ENCODE measurements at places on chromosomes 4 and X.

DNA sequence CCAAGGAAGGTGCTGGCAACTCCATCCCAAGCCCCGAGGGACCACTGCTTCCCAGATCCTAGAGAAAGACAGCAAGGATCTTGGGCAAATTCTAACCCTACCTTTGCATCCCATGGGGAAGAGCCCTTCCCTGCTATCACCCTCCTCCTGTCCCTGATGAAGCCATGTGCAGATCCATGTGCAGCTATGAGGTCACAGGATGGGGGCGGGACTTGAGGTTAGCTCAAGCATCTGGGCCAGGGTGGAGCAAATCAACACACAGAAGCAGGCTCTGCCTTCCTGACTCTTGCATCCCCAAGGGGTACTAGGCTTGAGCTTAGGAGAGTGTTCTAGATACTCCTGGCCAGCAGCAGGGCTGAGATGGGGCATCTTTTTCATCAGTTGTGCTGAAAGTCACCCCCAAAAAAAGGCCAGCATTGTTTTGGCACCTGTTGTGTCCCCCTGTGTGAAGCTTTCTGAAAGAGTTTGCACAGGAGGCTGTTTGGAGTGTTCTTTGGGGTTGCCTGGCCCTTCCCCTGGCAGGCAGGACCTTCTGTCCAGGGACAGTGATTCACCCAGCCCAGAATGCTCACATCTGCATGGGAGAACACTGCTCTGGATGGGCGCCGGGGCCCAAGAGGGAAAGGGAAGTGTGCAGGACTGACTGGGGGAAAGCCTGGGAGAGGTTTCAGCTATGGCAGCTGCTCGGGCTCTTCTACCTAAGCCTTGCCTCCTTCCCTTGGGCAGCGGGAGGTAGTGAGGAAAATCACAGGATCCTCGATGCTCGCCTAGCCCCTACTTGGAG is 50.8 kb downstream of the PRPS1 start:
- DNase-seq, result no peak

- DNase-seq, result no peak
These were observed 151.8 kb upstream of the BCOR start for GRCh38 chrX:40249582-40249981.

DNA sequence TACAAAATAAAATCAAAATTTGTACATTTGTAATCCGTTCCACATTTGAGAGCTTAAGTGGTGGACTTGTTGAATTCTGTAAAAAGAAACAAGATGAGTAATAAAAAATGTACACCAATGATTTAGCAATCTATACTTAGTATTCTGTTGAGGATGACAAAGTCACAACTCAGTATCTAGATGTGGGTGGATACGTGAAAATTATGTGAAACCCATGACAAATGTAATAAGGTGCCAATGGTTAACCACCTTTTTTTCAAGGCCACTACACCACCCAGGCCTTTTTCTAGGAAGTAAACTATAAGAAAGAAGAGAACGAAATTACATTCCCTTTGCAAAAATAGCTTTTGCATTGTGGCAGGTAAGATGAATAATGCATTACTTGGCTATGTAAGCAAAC is 77.0 kb downstream of the ATP8A1 start:
- no peak for DNase-seq

GRCh38 chr4:27574743-27575142 is 714.1 kb downstream of the STIM2 start:
- DNase-seq, result no peak

DNA sequence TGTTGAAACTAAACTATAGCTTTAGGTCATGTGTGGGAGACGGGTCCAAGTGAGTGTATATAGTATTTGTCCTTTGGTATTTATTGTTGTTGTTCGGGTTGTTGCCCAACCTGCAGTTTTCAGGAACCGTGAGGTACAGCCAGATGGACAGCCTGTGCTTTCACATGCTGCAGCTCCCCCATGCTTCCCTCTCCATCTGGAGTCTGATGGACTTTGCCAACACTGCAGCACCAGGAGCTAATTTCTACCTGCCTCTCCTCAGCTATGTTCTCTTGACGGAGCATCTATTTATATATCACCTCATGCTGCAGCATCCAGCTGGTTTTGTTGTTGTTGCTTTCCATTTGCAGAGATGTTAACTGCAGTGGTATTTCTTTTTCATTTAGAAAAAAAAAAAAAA is 80.1 kb downstream of the TLL1 start:
- no peak for DNase-seq

DNA sequence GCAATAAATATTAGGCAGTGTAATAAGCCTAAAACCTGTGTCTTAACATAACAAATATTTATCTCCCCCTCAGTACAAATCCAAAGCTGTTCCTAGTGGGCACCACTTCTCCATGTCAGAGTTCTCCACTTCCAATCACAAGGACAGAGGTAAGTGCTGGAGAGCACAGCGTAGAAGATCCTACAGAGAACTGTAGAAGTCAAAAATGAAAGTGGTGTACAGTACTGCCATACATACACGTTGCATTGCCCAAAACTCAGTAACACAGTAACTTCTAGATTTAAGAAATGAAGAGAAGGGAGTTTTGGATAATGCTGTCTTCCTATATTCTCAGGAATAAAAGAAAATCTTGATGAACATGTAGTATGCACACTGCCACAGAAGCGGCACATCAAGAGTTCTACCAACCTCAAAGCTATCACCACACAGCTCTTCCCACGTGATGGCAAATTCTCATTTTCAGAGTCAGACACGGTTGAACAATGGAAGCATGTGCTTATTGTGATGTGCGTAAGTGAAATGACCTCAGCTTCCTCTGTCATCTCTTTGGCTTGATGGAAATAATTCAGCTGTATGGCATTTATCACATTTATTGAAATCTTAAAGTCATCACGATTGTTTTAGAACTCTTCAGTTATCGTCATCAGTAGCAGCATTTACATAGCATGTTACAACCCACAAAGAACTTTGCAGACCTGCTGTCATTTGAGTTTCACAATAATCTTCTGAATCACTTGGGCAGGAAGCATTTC is 27.1 kb upstream of the SPANXN4 start:
- DNase-seq, result no peak

DNA sequence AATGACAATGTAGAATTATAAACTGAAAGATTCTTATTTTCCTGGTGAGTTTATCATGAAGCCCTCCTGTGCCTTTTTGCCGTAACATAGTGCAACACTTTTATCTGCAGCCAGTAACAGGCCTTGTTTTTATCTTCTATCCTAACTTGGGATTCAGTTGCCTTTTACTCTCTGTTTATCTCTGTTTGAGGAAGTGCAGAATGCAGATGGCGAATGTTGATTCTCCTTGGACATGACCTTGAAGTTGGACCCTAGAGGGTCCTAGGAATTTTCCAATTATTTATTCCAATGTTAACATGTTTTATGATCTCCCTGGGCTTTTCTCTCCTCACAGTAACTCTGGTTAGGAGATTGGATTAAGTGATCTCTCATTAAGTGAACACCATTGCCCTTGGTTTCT is 165.0 kb downstream of the FMR1NB start:
- DNase-seq, result no peak

GRCh38 chrX:85378461-85378860 is 1.0 kb downstream of the POF1B start:
- no peak for DNase-seq

Measured in cortex of kidney (tissue), 1 donor.